HT1080 (cell line): ENCODE measurements at places on chromosomes 3 and 15. TPM values are rescaled to one million over a fixed set of nuclear protein-coding genes. Genes with fewer than 3 reads are reported as not detected.

Gene COPS2
- total RNA-seq, result 58.6 and 64.6 TPM in 2 replicates

DNA sequence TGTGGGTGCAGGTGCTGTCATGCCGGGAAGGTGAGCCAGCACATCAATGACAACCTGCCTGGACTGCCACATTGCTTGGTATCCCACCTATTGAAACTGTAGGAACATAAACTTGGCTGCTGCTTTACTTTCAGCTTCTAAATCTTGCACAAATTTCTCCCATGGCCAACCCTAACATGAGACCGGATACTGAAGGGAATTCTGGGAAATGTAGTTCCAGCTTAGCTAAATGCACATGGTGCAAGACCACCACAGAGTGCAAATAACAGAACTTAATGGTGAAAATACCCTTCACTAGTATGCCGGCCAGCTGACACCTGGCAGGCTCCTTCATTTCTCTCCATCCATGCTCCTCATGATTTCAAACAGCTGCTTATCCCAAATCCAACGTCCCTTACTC lies 247.4 kb downstream of the ARRDC4 start:
- no peak for DNase-seq

DNA sequence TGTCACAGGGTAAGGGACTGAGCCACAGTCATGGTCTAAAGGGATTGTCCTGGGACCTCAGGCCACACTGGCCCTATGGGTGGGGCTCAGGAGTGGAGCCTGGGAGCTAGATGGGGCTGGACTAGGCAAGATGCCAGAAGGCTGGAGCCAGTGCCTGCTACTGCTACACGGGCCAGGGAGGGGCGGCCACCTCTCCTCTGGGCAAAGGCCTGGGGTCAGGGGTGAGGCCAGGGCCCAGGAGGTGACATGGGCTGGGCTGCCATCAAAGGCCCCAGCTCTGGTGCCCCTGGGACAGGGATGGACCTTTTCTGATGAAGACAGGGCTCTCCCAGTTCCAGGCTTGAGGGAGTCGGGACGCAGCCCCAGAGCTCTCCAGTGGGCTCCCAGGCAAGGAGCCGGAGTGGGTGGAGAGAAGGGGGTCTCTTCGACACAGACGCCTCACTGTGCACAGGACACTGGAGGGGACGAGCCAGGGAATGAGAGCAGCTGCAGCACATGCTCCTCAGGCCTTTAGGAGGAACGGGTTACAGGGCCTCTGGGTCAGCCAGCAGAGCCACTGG lies 62.1 kb upstream of the IQSEC1 start:
- DNase-seq, result no peak

GRCh38 chr3:71104121-71104541 lies 479.4 kb downstream of the FOXP1 start:
- peak; percentile 82 for DNase-seq

Gene MKRN2OS
- not detected in 2 replicates for total RNA-seq

Gene CACNA2D2
- 0.56 TPM in 1 of 2 replicates, not detected in the other for total RNA-seq

Gene ALDH1A3
- 0.39 and 2.2 TPM in 2 replicates for total RNA-seq

DNA sequence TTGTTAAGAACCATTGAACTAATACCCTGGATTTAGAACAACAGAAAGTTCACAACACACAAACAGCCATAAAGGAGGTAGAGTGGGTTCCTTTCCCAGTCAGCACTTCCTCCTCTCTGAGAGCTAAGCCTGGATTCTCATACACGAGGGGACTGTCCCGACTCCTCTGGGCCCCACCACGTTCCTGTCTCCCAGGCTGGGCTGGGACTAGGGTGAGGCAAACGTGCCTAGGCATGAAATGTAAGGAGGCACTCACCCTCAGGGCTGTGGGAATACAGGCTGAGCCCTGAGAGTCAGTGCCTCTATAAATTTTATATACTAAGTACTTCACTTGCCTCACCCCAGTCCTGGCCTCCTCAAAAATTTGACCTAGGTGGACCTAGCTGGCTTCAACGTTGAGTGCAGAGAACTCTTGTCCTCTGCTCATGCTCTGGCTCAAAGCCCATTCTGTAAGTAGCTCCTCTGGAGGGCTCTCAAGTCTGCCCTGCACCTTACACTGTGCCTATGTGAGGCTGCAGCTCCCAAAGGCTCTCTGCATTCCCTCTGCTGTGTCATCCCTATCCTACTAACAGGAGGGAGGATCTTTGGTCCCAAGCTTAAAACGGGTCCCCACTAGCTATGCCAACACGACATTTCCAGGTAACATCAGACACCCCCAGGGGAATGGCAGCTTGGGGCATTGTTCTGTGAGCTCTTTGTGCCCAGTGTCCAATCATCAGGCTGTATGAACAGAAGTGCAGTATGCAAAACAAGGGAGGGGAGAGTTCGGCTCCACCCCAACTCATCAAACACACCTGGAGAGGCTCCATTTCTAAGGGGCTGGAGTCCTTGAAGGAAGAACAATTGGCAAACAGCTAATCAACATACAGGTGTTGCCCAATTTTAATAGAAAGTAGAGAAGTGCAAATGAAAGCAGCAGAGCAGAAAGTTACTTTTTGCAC lies 233.2 kb downstream of the RPLP1 start:
- no peak for DNase-seq

Gene CORO2B
- 12.3 and 15.9 TPM in 2 replicates for total RNA-seq
